ENCODE measurements at places on chromosomes 6 and 20.

GRCh38 chr6:106197441-106197840 lies 111.3 kb downstream of the PRDM1 start:
- no peak for DNase-seq

GRCh38 chr6:35305117-35305516 lies 7.5 kb downstream of the DEF6 start:
- DNase-seq: no peak

DNA sequence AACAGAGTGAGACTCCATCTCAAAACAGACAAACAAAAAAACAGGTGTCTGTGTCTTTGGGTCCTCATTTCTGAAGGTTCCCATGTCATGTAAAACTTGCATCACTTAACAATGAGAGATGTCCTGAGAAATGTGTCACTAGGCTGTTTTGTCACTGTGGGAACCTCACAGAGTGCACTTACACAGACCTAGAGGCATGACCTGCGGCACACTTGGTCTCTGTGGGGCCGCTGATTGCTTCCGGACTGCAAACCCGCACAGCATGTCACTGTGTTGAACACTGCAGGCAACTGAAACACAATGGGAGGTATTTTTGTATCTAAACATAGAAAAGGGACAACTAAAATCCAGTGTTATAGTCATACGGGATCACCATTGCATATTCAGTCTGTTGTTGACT lies 42.3 kb upstream of the TMEM181 start:
- no peak for DNase-seq

DNA sequence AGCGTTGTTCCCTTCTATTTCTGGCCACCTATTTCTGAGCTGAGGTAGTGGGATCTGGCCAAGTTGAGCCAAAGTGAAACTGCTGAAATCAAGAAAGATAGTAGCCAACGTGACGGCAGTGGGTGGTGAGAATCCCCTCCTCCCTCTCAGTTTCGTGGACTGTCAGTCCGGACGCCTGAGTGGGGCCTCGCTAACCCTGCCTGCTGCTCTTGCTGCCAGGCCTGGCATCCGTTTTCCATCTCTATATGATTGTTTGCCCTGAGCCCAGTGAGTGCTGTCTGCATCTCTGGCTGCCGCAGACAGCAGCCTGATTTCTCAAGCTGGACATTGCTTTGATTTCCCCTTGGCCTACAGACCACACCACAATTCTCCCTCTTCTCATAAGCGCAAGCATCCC lies 23.5 kb upstream of the PAX1 start:
- DNase-seq: no peak

GRCh38 chr6:56963043-56963442 lies 8.1 kb downstream of the BEND6 start:
- DNase-seq: no peak

DNA sequence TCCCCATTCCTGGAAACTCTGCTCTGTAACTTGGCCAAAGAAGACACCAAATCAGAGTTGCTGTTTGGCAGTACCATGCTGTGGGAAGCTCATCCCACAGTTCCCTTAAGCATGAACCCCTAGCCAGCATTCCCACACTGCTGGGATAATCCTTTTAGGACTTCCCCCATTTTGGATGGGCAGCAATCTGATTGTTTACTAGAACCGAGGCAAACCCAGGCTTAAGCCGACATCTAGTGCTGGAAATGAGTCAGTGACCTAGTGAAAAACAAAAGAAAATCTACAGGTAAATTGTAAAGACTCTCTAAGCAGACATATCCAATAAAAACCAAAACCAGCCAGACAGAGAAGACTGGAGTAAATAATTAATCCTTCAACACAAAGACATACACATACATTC lies 5.2 kb downstream of the DNAH8 start:
- no peak for DNase-seq

DNA sequence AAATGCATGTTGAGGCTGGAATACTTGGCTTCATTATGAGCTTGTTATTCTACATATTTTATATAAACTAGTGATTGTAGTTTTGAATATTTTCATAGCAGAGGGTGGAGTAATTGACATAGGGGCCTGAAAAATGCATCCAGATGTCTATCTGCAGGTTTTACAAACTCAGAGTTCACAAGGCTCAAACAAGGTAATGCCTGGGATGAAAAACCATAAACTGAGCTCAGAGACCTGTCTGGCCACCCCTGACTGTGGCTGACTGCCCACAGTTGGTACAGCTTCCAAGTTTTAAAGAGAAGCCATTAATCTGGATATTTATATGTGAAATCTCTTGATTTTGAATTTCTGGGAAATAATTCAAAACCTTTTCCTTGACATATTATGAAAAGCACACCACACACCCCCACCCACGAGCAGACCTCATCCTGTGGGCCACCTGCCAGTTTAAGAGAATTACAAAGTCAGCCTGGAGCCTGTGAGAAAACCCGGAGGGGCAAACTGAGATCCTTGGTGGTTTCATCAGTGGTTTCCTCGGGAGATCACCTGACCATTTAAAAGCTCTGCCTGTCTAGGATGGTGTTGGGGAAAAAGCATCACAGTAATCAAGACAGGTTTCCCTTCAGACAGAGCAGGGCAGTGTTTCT lies 230.1 kb downstream of the SAMD5 start:
- no peak for DNase-seq

GRCh38 chr20:1870792-1871550 lies 24.2 kb upstream of the SIRPA start:
- no peak for DNase-seq

- peak; percentile 11 for DNase-seq
Observed at GRCh38 chr20:54208548-54209176, 775 bp downstream of the PFDN4 start.

- no peak for DNase-seq
Observed at GRCh38 chr6:144316862-144317195, 31.7 kb downstream of the UTRN start.

DNA sequence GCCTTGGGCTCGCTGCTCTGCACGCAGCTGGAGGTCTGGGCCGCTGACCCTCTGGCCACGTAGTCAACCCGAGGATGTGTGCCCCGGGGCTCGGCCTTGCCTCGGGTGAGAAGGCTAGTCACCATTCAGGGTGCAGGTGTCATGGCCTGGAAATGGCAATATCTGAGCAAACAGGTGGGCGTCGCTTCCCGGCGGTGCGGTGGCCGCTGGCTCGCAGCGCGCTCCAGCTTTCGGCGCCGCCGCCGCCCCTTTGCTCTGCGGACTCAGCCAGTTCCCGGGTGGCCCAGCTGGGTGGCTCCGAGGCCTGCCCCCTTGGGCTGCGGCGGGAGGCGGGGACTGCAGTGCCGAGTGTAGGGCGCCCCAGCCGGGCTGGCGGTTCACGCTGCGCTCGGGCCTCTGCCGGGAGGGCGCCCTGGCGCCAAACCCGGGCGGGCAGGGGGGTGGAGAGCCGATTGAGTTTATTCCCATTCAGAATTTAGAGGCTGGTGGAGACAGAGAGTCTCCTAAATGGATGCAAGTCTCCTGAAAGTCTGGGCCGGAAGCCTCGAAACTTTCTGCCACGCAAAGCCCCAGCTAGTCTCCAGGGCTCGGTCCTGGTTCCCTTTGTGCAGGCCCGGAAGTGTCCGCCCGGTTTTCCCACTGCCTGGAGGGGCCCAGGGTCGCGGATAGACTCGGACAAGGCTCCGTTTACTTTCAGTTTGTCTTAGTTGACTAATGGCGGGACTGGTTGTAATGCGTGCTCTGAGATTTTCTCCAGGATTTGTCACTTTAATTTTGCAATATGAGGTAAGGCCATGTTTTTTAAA lies 11.3 kb upstream of the TFAP2A start:
- no peak for DNase-seq

DNA sequence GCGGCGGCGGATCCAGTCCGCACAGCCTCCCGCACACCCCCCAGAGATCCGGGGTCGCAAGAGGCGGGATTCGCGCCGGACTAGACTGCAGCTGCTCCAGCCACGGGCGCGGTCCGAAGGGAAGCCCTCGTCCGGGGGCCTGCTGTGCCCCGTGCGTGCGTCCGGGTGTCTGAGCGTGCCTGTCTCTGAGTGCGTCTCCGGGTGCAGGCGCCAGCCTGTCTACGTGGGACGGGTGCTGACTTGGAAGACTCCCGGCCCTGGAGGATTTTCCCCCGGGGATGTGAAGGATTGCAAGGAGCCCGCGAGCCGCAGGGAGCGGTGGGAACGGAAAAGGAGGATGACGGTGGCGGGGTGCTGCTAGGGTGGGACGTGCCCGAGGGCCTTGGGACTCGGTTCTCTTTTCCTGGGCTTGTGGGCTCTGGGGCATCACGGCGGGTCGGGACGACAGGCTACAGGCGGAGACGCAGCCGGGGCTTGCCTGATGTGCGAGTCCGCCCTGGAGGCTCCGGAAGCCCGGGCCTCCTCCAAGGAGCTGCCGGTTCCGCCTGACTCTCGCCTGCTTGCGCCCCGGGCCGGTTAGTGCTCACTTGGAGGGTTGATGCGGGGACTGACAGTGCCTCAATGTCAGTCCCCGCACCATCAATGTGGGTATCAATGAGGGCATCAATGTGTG lies 5.7 kb downstream of the MAFB start:
- no peak for DNase-seq

GRCh38 chr6:2468601-2468955 lies 223.2 kb upstream of the GMDS start:
- DNase-seq: no peak

GRCh38 chr6:107679457-107679856 lies 144.7 kb downstream of the SCML4 start:
- no peak for DNase-seq

DNA sequence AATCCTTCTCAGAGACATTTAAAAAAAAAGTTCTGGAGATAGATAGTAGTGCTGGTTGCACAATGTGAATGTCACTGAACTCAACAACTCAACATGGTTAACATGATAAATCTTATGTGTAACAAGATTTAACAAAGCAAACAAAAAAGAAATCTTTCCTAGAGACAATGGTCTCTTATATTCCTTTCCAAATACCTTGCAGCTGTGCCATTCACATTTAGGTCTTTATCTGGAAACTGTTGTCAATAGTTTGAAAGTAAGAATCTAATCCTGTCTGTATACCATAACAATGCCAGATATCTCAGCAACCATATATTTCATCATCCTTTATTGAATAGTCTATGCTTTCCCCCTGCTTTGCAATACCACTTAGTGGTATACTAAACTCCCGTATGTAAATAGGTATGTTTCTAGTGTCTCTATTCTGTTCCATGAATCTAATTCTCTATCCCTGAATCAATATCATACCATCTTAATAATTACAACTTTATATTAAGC lies 2.1 kb downstream of the SERAC1 start:
- DNase-seq: no peak

DNA sequence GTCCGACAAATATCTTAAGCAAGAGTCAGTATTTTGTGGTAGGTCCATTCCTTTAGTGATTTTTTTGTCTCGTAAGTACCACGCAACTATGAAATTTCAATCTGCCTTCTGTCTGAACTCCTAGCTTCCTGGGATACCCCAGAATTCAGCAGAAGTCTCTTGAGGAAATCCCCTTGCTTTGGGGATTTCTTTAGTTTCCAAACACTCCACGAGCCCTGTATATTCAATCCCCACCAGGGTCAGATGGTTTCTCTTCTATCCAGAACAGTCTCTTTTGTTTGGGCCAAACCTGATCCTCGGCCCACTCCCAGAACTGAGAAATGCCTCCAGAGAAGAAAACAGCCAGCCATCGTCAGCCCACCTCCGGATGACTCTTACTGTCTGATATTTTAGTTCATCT lies 113.0 kb downstream of the CHD6 start:
- no peak for DNase-seq

- no peak for DNase-seq
Observed at GRCh38 chr6:22290045-22290444, 6.8 kb downstream of the PRL start.

DNA sequence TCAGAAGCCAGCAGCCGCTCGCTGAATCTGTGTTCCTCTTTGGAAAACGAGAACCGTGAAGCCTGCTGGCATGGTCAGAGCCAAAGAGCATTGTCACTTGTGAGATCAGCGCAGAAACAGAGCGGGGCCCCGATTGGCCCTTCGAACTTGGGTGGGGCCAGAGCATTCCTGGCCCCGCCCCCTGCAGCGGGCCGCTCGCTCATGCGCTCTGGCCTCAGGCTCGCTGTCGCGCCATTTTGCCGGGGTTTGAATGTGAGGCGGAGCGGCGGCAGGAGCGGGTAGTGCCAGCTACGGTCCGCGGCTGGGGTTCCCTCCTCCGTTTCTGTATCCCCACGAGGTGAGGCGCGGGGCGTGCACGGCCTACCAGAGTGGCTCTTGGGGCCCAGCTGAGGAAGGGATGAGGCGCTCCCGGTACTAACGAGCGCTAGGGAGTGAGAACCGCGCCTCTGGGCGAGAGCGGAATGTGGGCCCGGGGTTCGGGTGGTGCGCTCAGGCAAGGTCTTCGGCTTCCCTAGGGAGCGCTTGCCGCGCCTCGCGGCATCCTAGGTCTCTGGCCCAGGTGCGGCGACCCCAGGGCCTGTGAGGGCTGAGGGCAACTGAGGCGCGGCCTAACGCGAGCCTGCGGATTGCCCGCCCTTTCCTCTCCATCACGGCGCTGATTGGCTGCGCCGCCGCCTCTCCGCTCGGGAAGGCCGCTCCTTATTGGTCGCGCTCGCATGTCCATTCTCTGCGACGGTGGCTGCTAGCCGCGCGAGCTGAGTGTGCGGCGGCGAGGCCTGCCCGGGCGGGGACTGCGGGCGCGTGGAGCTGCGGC lies at the start of gene CSE1L:
TSS of gene CSE1L (plus strand) at position 226 of the 814 bp plus-strand sequence. CDS start 12,152 bp downstream, outside the sequence.
- DNase-seq: peak; percentile 94

- DNase-seq: no peak
Observed at GRCh38 chr20:21981179-21981578, 275.7 kb downstream of the PAX1 start.

- no peak for DNase-seq
Observed at GRCh38 chr20:48105526-48105925, 320.2 kb upstream of the SULF2 start.

DNA sequence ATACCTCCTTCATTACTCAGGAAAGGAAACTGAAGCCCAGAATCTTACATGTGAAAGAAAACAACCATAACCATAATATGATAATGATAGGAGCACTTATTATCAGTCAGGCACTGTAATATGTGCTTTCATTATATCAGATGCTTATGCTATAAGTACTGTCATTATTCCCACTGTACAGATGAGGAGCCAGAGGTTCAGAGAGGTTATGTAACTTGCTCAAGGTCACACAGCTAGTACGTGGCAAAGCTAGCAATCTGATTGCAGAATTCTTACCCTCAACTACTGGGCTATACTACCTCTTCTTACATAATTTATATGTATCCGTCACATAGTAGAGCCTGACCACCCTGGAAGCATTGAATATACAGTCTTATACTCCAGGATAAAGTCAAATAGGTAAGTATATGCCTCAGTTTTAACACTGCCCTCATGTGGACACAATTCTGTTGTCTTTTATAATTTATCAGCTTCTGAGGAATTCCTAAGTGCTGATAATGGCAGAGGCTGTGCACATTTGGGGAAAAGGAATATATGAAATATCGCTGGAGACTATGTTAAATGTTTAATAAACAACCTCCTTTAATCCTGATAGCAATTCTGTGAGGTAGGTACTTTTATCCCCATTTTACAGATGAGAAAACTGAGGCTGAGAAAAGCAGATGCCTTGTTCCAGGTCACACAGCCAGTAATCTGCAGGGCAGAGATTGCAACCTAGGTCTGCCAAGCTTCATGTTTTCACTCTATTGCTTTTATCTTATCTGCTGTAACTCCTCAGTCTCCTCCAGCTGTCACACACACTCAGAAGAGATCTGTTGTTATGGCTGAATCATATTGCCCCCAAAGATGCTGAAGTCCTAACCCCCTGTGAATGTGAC lies 13.4 kb downstream of the BCAS1 start:
- no peak for DNase-seq

GRCh38 chr6:9537381-9537780 lies 877.5 kb downstream of the TFAP2A start:
- DNase-seq: no peak

GRCh38 chr6:159654483-159655098 lies 38.5 kb downstream of the SOD2 start:
- DNase-seq: no peak
